Activated CD8-positive, alpha-beta memory T cell treated with anti-CD3 and anti-CD28 coated beads for 1 hour (primary cell): ENCODE measurements at places on chromosomes 16 and 17.

DNA sequence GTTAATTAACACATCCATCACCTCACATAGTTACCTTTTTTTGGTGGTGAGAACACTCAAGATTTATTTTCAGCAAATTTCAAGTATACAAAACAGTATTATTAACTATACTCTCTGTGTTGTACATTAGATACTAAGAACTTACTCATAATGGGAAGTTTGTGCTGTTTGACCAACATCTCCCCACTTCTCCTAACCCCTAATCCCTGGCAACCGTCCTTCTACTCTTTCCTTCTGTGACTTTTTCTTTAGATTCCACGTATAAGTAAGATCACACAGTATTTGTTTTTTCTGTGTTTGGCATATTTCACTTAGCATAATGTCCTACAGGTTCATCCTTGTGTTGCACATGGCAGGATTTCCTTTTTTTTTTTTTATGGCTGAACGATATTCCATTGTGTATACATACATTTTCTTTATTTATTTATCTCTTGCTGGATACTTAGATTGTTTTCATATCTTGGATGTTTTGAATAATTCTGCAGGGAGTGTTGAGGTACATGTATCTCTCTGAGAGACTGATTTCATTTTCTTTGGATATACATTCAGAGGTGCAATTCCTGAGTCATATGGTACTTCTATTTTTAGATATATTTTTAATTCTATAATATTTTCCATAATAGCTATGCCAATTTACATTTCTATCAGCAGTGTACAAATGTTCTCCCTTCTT is 19.0 kb downstream of the PPM1D start:
- no peak for DNase-seq

- no peak for DNase-seq
These were observed 41.5 kb downstream of the KANSL1 start for GRCh38 chr17:46151762-46152161.

DNA sequence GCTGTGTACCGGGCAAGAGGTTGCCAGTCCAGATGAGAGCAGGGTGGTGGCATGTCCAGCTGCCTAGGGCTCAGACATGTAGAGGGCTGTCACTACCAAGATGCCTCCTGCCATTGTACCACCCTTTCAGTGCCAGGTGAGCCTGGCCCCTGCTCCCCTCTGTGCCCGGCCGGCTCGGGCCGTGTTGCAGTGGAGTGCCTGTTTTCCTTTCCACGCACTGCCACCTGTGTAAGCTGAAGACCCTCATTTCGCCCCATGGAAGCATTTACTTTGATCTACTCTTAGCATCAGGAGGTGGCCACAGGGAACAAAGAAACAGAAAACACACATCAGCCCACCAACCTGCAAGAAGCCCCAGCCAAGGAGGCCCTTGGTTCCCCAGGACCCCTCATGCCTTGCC is 4.6 kb upstream of the RBFOX3 start:
- no peak for DNase-seq

- peak; percentile 60 for DNase-seq
These were observed 14.0 kb downstream of the UBALD2 start for GRCh38 chr17:76278952-76279741.

DNA sequence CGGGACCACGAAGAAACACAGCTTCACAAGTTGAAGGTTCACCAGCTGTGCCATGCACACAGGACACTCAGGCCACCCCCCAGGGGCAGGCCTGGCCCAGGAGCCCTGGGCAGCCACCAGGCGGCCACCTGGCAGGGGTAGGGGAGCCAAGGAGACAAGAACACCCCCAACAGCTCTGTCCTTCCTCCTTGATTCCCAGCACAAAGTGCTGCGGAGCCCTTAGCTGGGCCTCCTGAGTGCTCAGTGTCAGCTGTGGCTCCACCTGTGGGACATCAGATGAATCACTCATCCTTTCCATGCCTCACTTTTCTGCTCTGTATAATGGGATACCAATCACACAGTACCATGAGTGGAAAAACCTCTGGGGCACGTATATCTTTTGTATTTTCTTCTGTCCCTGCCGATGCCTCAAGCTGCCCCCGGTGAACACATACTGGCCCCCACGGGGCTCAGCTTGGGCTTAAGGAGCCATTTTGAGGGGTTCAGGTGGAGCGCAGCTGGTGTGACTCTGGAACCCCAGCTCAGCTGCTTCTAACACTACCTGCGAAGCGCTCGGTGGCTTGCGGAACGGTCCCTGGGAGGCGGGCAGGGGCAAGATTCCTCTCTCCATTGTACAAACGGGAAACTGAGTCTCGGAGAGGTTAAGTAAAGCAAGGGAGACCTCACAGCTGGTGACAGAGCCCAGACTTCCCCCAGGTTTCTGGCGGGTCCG is 12.0 kb downstream of the GALK1 start:
- no peak for DNase-seq

DNA sequence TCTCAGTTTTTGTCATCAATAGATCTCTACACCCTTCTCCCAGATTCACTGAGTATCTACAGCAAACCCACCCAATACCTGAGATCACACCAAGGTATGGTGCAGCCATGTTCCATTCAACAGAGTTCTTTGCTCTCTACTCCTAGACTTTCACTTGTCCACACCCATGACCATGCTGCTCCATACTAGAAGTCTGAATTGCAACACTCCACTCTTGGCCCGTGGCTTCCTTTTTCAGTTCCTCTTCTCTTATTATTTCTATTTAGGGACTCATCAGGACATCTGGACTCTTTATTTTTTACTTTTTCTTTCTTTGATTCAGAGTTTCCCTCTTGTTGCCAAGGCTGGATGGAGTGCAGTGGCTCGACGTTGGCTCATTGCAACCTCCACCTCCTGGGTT is 37.1 kb downstream of the YWHAE start:
- DNase-seq, result no peak

- DNase-seq, result no peak
These were observed 61.9 kb upstream of the GSE1 start for GRCh38 chr16:85550953-85551924.

- DNase-seq, result no peak
These were observed 203.9 kb downstream of the CEP112 start for GRCh38 chr17:65987988-65988387.

DNA sequence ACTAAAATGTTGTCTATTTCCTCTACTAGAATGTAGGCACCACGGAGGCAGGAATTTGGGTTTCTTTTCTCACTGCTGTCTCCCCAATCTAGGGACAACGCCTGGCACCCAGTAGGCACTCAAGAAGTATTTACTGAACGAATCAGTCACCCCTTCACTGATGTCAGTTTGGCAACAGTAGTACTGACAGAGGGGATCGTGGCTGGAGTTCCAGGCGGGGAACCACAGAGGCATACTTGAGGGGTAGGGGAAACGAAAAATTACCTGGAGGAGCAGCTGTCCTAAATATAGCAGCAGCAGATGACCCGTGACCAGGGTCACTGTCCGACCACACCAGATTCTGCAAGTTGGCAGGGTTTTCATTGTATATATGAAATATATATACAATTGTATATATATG is 33.3 kb downstream of the TRIM25 start:
- no peak for DNase-seq

GRCh38 chr17:44159519-44160210 is 10.8 kb upstream of the ASB16 start:
- no peak for DNase-seq

- no peak for DNase-seq
These were observed 1461.2 kb upstream of the CDH8 start for GRCh38 chr16:63497408-63497807.

GRCh38 chr17:79912552-79913330 is 73.5 kb upstream of the CBX4 start:
- DNase-seq, result no peak

GRCh38 chr16:51391798-51392511 is 240.9 kb upstream of the SALL1 start:
- DNase-seq, result no peak

GRCh38 chr16:67283826-67284555 is 4.7 kb downstream of the PLEKHG4 start:
- DNase-seq, result no peak

DNA sequence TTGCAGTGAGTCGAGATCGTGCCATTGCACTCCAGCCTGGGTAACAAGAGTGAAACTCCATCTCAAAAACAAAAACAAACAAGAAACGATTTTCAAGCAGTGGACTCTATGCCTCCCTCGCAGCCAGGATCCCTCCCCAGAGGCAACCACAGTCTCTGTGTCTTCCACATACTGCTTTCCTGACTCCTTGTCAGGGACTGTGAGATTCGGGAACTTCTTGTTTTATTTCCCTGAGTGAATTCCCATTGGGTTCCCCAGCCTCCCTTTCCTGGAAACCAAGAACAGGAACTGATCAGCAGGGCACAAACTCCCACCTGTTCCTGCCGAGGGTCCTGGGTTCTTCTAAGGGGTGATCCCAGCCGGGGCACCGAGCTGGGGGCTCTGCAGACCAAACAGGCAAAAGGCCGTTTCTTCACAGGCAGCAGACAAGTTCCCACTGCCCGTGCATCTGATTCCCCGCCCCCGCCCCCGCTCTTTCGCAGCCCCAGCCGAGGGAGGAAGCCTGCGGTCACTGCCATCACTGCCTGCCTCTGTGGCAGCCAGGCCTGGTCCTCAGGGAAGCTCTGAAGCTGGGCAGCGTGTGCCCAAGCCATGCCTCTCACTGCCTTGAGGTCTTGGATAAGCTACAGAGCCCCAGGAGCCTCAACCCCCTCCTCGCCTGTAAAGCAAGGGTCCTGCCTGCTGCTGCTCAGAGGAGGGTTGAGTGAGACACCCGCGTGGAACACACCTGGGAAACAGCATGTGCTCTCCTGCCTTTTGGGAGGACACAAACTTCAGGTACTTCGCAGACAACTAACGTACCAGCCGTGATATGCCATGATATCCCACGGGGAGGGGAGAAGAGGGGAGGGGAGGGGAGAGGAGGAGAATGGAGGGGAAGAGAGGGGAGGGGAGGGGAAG is 5.5 kb upstream of the PIEZO1 start:
- no peak for DNase-seq

GRCh38 chr16:6428861-6429260 is 903.8 kb upstream of the RBFOX1 start:
- DNase-seq, result no peak

DNA sequence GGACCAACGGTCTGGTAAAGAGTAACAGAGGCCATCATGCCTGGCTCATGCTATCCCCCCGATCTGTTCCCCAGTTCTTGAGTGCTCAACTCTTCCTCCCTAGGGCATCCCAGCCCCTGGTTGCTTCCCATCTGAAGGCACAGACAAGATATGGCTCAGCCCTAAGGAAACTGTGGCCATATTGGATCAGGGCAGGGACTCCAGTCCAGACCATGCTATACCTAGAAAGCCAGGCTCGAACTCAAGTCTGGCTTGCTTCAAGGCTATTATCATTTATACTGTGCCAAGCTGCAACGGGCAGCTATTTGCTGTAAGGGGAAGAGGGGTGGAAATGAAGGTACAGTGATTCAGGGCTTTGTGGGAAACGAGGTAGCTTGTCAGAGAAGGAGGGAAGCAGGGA is 2.8 kb downstream of the UBTF start:
- no peak for DNase-seq

DNA sequence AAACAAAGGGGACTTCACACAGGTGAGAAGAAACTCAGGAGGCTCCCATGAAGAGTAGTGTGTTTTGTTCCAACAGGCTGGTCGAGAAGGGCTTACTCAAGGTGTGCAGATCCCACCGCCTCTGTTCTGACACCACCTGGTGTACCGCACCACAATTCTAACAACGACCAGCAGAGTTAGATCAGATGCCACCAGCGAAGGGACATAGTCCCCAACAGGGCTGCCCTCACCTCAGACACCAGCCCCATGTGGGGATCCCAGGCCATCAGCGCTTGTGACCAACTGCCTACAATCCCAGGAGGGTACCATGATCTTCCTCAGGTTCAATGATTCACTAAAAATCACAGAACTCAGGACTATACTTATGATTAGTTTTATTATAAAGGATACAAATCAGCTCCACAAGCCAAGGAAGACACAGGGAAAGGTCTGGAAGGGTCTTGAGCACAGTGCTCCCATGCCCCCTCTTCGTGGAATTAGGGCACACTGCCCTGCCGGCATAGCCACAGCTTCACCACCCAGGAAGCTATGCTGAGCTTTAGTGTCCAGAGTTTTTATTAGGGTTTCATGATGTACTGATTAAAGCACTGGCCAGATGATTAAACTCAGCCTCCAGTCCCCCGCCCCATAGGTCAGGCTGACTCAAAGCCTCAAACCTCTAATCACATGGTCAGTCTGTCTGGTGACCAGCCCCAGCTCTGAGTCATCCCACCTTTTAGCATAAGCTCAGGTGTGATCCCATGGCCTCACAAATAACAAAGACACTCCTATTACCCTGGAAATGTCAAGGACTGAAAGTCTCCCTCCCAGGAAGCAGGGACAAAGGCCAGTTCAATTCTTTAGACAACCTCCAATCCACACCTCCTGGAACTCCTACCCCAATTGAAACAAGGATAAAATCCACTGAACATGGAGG is 26.0 kb downstream of the TRIM25 start:
- DNase-seq, result no peak
